Activated CD4-positive, alpha-beta memory T cell treated with anti-CD3 and anti-CD28 coated beads, Interleukin-2, amount 10 ng/mL, durations not matched to agents 7 days and 5 days (primary cell): ENCODE measurements at places on chromosomes 7 and 10. TPM values are rescaled to one million over a fixed set of nuclear protein-coding genes. Genes with fewer than 3 reads are reported as not detected.
A peak's percentile ranks its signal among the peaks of the same experiment; 100 is the strongest.

Gene RHEB
- 85.1 TPM for total RNA-seq

Gene PGAM2
- 0.43 TPM for total RNA-seq

DNA sequence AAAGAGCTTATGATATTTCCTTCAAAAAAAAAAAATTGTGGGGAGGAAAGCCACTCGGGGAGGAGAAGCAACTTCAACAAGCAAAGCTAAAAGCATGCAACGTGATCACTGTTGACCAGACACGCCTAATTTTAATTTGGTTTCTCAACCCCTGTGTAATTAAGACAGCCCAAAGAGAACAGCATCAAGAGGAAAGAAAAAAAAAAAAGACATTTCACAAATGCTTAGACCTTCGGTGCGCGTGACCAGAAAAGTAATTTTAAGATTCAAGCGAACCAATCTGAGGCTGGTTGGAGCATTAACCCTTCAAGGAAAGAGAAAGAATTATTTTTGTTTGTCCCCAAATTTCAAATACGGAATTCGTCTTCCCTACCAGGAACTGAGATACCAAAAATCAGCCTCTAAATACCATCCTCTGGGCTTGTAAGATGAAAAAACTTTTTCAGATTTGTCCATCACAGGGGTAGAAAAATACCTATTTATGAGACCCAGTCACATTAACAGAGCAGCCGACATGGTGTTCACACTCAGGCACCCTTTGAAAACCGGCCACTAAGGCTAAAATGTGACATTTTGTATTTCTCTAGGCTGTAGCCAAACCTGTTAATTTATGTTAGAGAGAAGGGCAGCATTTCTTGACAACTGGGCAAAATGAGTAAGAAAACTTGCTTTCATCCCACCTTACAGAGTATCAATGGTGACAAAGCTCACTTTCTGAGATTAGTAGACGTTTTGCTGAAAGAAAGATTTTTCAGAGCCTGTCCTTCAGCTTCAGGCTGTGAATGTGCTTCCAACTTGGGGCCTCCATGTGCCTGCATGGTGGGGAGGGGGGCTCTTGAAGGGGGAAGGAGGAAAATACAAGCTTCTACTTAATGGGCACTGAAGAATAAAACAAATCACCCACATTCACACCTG, 179.9 kb upstream of the KLF14 start:
- H3K27me3 ChIP-seq: no peaks in the 10 kb centered on the region
- peak overlapping the region; percentile 97 for H3K27ac ChIP-seq
- peaks cover 95% of the 10 kb centered on the region for H3K4me1 ChIP-seq
- H3K36me3 ChIP-seq: peaks cover 81% of the 10 kb centered on the region
- H3K4me3 ChIP-seq: peak overlapping the region; percentile 84

GRCh38 chr7:95104739-95105138, 197.3 kb downstream of the PPP1R9A start:
- DNase-seq: no peak
- H3K4me3 ChIP-seq: no peak overlapping the region
- H3K27ac ChIP-seq: no peak overlapping the region
- H3K27me3 ChIP-seq: no peaks in the 10 kb centered on the region

DNA sequence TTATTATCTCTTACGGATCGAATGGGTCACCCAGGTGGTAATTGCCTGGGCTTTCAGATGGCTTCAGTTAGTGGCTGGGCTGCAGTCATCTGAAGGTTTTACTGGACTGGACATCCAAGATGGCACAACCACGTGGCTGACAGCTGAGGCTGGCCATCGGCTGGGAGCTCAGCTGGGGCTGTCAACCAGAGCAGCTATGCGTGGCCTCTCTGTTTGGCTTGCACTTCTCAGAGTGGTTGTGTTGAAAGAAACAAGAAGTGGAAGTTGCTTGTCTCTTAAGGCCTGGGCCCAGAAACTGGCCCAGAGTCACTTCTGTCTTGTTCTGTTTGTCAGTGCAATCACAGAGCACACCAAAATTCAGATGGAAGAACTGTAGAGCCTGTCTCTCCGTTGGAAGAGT, 5.7 kb upstream of the GDI2 start:
- DNase-seq: no peak
- H3K27ac ChIP-seq: no peak overlapping the region
- no peaks in the 10 kb centered on the region for H3K27me3 ChIP-seq
- H3K4me3 ChIP-seq: no peak overlapping the region
- H3K4me1 ChIP-seq: peaks cover 39% of the 10 kb centered on the region
- H3K36me3 ChIP-seq: peaks cover 7% of the 10 kb centered on the region

Gene COL17A1
- total RNA-seq: not detected

DNA sequence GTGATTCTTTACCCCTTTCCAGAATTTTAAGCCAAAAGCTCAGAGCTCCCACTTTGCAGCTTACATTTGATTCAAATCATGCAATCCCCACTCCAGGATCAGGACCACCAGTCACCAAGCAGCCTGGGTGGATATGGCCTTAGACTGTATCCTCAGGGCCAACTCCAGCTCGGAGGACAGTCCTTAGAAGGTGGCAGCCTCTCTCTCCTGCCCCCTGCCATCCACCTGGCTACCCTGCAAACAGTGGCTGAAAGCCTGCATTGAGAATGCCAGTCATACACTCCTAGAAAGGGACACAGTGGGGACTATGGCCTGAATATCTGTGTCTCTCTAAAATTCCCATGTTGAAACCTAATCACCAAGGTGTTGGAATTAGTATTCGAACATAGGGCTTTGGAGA, 50.0 kb upstream of the KCNMA1 start:
- no peaks in the 10 kb centered on the region for H3K4me1 ChIP-seq
- H3K4me3 ChIP-seq: no peak overlapping the region
- H3K27ac ChIP-seq: no peak overlapping the region
- peaks cover 15% of the 10 kb centered on the region for H3K27me3 ChIP-seq

DNA sequence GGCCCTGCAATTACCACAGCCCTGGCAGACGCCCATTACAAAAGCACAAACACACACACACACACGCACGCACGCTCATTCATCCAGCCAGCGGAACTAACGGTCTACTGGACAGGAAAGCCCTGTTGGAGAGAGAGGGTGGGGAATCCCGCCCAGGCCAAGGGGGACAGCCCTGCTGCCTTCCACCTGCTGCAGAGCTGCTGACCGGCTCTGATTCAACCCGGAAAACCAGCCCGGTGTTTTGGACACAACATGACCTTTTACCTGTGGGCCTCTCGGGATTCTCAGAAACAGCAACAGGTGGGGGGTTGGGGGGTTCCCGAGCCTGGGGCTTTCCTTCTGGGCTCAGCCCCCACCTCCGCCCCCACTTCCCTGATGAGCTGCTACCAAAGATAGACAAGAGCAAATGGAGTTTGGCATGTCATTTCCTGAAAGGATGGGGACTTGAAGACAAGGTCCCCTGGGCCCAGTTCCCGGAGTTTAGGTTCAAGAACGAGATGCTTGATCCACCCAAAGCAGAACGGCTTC, 18.5 kb upstream of the SERPINE1 start:
- H3K36me3 ChIP-seq: no peaks in the 10 kb centered on the region
- no peak for DNase-seq

GRCh38 chr10:101827919-101828600, 9.8 kb upstream of the OGA start:
- no peak overlapping the region for H3K27ac ChIP-seq
- no peak overlapping the region for H3K4me3 ChIP-seq
- no peaks in the 10 kb centered on the region for H3K27me3 ChIP-seq
- no peaks in the 10 kb centered on the region for H3K36me3 ChIP-seq
- DNase-seq: no peak

Gene UPK3B
- total RNA-seq: 1.7 TPM

DNA sequence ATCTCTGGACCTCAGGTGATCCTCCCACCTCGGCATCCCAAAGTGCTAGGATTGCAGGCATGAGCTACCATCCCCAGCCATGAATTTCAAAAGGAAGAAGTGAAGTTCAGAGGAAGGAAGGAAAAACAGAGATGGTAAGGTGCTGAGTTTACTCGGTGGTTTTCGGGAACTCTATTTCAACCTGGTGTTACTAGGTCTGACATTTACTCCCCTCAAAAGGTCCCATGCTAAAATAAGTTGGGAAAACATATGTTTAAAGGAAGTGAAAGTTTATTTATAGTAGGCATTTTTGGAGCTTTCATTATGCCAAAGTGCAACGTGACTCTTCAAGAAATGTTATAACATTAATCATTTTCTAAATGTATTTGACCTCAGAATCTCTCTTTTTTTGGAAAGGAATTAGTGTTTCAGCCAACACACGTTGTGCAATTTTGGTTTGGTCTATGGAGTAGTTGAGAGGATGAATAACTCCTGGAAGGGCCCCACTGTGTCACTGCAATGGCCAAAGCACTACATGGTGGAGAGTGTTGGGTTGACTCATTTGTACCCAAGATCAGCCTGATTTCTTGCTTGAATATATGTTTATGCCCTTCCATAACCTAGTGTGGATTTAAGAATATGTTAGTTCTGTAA, 114.7 kb upstream of the FAM171A1 start:
- no peak for DNase-seq
- H3K36me3 ChIP-seq: no peaks in the 10 kb centered on the region
- peaks cover 5% of the 10 kb centered on the region for H3K27me3 ChIP-seq
- H3K4me1 ChIP-seq: no peaks in the 10 kb centered on the region
- H3K4me3 ChIP-seq: no peak overlapping the region

GRCh38 chr7:91330191-91330808, 66.1 kb downstream of the FZD1 start:
- H3K27me3 ChIP-seq: no peaks in the 10 kb centered on the region
- H3K36me3 ChIP-seq: no peaks in the 10 kb centered on the region
- no peak overlapping the region for H3K27ac ChIP-seq
- H3K4me3 ChIP-seq: no peak overlapping the region
- no peak for DNase-seq

DNA sequence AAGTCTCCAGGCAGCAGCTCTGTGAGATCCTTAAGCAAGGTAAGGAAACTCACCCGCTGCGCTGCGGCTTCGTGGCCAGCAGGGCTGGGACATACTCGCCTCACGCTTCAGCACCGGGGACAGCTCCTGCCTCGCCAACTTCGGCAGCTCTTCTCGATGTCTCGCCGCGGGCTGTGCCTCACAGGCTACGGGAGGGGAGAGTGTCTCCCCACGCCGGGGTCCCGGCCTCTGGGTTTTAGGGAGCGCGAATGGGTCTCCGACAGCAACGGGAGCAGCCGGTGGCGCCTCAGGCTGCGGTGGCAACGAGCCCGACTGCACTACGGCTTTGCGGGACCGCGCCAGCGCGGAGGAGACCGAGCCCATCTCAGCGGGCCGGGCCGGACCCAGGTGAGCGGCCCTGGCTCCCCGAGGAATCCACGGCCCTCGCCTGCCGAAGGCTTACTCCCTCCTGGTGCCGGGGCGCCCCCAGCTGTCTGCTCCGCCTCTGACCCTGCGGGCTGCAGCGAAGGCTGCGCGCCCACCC, 62.4 kb downstream of the LSM5 start:
- peaks cover 19% of the 10 kb centered on the region for H3K27me3 ChIP-seq
- H3K36me3 ChIP-seq: no peaks in the 10 kb centered on the region
- peak; percentile 67 for DNase-seq
- no peak overlapping the region for H3K4me3 ChIP-seq
- H3K4me1 ChIP-seq: no peaks in the 10 kb centered on the region
- H3K27ac ChIP-seq: no peak overlapping the region

Gene ZNF138
- total RNA-seq: 9.0 TPM

Gene EXOSC1
- total RNA-seq: 49.8 TPM

- H3K36me3 ChIP-seq: no peaks in the 10 kb centered on the region
- H3K27ac ChIP-seq: no peak overlapping the region
- no peak overlapping the region for H3K4me3 ChIP-seq
- DNase-seq: no peak
These were observed 156.5 kb upstream of the GHITM start for GRCh38 chr10:83982812-83983211.

DNA sequence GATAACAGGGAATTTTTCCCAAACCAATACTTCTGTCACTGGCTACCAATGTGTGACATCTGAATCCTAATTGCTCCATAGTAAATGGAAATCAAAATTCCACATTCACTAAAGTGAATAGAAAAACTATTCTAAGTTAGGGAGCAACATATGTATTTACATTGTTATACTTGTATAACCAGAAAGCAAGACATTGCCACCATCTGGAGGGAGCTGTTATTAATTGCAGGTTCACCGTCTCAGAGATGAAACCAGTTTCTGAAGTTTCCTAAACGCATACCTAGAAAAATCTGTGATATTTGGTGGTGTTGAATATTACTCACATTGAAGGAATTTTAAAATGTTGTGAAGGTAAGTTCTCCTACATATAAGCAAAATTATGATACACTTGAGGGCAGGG, 390.1 kb downstream of the NXPH1 start:
- no peaks in the 10 kb centered on the region for H3K36me3 ChIP-seq
- H3K4me3 ChIP-seq: no peak overlapping the region
- no peak overlapping the region for H3K27ac ChIP-seq
- DNase-seq: no peak
- no peaks in the 10 kb centered on the region for H3K27me3 ChIP-seq

DNA sequence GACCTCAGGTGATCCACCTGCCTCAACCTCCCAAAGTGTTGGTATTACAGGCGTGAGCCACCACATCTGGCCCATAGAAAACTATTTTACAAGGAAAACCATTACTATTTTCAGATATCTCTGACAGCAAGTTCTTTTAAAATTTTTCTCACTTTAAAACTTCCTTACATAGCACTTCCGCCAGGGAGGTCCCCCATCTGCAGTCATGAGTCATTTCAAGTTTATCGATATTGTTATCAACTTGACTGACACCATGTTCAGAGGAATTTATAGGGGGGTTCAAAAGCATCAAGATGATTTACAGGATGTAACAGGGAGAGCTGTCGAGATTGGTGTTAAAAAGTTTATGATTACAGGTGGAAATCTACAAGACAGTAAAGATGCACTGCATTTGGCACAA, 88.8 kb downstream of the NRBF2 start:
- H3K4me1 ChIP-seq: peaks cover 66% of the 10 kb centered on the region
- no peak for DNase-seq
- no peak overlapping the region for H3K4me3 ChIP-seq
- peaks cover 5% of the 10 kb centered on the region for H3K36me3 ChIP-seq
- peak overlapping the region; percentile 74 for H3K27ac ChIP-seq
- no peaks in the 10 kb centered on the region for H3K27me3 ChIP-seq
